NCI-H1092 treated with DMSO at 0.1 percent for 48 hours (cell line): ENCODE measurements at places on chromosomes 11 and 22.

- DNase-seq: no peak
These were observed 184.3 kb downstream of the C11orf87 start for GRCh38 chr11:109606256-109606655.

- DNase-seq: no peak
These were observed 44.8 kb downstream of the PRR5L start for GRCh38 chr11:36340897-36341296.

- DNase-seq: no peak
These were observed 42.0 kb downstream of the CDKN1C start for GRCh38 chr11:2843551-2843950.

DNA sequence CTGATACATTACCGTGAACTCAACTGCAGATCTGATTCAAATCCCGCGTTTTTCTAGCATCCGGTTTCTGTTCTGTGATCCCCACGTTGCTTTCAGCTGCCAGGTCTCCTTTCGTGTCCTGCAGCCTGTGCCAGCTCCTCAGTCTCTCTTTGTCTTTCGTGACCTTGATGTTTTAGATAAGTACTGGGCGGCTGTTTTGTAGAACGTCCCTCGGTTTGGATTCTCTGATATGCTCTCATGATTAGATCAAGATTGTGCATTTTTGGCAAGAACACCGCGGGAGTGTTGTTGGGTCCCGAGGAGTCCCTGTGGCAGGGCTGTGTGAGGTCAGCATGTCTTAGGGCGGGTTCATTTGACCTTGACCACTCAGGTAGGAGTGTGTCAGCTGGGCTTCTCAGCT, 38.6 kb downstream of the KCNQ1 start:
- DNase-seq: peak; percentile 73

GRCh38 chr22:49509016-49509415, 318.7 kb downstream of the BRD1 start:
- no peak for DNase-seq

- DNase-seq: no peak
These were observed 49.8 kb upstream of the PLET1 start for GRCh38 chr11:112310419-112310818.

GRCh38 chr11:58625826-58626460, 3.5 kb downstream of the CNTF start:
- no peak for DNase-seq

- no peak for DNase-seq
These were observed 548.2 kb downstream of the TBC1D22A start for GRCh38 chr22:47310601-47311000.

DNA sequence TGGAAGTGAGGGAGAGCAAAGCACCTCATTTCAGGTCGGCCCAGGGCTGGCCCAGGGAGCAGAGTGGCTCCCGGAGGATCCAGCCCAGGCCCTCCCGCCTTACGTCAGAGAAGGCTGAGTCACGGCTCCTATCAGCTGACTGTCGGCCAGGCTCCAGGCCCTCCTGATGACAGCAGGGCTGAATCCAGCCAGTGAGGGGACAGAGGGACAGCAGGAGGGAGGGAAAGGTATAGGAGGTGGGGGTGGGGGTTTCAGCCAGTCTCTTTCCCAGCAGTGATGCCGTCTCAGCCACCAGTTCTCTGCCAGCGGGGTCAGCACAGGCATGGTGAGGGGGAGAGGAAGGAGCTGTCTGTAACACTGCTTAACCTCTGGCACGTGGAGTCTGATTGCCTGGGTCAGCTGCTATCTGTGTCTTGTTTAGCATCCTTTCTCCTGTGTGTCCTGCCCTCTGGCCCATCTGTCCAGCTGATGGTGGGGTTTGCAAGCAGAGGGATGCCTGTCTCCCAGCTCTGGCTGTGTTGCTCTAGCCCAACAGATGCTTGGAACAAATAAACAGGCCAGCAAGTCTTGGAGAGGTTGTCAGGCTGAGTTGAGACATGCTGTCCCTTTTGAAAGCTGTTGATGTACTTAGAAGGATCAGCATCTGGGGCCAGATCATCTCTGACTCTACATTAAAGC, 74.0 kb downstream of the ADAMTS15 start:
- DNase-seq: no peak

- no peak for DNase-seq
These were observed 77.4 kb upstream of the WNT7B start for GRCh38 chr22:46054091-46055073.

DNA sequence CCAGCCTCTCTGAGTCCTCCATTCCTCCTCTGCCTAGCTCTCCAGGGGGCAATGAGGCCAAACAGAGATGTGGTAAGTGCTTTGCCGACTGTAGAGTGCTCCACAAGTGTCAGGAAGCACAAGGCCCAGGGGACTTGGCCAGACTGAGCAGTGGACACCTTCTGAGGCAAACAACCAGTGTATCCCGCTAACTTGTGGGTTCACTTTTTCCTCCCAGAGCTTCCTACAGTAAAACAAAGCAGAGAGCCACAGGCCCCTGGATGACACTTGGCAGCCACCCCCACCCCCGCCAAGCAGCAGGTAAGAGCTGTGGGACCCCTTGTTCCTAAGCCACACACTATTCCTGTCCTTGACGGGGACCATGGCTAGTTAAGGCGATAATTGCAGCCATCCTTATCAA, 160.9 kb downstream of the CACNA1I start:
- no peak for DNase-seq

- DNase-seq: no peak
These were observed 13.1 kb upstream of the E2F8 start for GRCh38 chr11:19253817-19254216.

DNA sequence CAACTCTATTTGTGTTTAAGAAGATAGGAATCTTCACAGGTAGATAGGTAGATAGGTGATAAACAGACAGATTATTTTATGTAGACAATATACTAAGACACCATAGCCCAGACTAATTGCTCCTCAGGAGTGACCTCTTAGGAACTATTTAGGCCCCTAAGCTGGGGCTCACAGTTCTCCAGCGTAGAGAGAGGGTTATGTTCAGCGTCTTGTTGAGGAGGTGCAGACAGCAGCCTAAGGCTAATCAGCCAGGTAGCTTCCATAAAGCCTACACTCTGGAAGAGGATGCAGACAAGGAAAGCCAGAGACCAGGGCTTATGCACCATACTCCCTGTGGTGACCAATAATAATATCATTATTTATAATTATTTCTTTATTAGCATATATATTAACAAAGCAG, 705.2 kb downstream of the LRRC4C start:
- DNase-seq: no peak

DNA sequence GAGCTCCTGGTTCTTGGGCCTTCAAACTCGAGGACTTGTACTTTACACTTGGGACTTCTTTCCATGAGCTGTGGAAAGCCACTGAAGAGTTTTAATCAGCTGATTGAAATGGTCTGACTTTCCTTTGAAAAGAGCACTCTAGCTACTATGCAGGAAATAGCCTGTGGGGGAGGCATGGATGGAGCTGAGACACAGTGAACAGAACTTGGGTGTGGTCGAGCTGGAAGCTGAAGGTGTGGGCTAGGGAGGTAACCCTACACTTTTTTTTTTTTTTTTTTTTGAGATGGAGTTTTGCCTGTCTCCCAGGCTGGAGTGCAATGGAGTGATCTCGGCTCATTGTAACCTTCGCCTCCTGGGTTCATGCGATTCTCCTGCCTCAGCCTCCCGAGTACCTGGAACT, 17.5 kb upstream of the CAPRIN1 start:
- DNase-seq: no peak

GRCh38 chr11:15793043-15793996, 563.0 kb downstream of the SOX6 start:
- DNase-seq: no peak

DNA sequence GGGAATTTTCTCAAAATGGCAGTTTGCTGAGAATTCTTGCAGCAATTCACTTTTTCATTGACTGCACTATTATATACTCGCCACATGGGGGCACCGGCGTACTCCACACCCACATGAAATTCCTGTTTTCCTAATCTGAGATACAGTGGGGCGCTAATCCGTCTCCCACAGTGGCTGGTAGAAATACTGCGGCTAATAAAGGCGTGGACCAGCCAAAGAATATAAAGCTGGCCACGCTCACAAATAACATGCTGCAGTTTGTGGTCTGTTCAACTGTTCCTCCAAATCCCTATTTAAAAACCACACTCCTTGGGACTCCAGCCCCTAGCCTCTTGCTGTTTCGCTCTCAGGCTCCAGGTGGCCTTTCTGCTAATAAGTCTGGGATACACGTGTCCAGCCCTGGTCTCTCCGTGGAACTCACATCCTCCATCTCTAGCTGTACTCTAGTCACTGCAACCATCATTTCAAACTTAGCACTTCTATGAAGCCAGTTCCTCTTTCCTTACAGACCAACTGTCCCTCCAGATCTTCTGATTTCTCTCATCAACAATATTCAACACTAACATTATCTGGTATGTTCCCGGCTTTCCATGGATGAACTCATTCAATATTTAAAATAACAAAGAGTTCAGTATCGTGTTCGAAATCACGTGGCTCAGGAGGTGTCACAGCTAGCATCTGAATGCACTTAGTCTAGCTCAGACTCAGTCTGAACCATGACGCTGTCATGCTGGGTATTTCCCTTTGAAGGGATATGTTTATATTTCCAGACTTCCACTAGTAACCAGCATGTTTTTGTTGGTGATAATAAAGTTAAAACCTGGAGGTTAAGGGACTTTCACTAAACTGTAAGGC, 22.0 kb downstream of the TBRG1 start:
- peak; percentile 78 for DNase-seq

DNA sequence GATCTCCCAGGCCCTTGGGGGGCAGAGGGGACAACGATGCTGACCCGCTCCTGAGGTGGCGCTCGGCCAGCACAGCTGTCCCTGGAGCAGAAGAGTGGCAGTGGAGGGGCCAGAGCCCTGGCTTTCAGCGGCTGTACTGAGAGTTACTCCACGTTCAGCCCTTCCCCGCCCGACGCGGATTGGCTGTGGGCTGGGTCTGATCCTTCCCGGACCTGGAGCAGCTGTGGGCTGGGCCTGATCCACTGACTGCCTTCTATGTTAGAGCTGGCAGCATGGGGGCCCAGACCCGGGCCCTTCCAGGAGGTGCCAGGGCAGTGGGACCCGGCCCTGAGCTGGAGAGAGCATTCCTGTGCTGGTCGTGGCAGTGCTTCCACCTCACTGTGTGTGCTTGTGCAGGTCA, 27.8 kb downstream of the YWHAH start:
- no peak for DNase-seq
